T-helper 1 cell (primary cell): ENCODE measurements at places on chromosomes 7 and 10.

DNA sequence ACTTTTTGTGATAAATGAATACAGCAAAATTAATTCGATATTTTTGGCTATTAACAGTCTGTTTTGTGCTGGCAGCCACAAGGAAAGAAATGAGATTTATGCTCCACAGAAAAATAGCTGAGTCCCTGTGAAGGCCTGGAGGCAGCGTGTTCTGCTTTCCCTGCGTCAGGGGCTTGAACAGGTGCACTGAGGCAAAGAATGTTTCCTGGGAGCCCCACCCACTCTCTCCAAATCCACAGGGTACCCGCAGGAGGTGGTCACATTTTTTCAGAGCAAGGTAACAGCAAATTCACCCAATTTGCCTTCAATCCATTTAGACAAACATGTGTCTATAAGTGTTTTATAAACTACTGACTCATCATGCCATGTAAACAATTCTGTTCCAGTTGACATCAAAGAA lies 308.1 kb downstream of the TCERG1L start:
- DNase-seq, result no peak

DNA sequence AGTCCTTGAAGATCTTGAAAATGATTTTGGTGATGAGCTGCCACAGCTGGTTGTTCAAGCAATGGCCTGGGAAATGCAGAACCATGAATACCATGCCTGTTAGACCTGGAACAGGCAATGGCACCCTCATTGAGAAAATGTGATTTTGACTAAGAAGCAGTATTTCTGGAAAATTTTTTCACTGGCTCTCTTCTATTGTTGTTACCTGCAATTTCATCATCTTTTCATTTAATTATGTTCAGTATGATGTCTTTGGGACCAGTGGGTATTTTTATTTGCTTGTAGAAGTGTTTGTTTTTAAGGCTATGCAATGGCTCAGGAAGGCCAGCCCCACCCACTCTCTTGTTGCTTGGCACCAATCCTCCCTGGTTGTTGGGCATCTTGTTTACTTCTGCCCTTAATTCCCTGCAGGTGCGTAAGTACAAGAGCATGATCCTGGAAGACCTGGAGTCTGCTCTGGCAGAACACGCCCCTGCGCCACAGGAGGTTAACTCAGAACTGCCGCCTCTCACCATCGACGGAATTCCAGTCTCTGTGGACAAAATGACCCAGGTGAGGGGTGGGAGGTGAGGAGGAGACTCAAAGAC lies 78.6 kb downstream of the NRF1 start:
- DNase-seq, result no peak

GRCh38 chr7:2517678-2518507 lies 1.7 kb upstream of the LFNG start:
- DNase-seq, result no peak

- DNase-seq, result no peak
These were observed 480 bp downstream of the VPS50 start for GRCh38 chr7:93232673-93233018.

DNA sequence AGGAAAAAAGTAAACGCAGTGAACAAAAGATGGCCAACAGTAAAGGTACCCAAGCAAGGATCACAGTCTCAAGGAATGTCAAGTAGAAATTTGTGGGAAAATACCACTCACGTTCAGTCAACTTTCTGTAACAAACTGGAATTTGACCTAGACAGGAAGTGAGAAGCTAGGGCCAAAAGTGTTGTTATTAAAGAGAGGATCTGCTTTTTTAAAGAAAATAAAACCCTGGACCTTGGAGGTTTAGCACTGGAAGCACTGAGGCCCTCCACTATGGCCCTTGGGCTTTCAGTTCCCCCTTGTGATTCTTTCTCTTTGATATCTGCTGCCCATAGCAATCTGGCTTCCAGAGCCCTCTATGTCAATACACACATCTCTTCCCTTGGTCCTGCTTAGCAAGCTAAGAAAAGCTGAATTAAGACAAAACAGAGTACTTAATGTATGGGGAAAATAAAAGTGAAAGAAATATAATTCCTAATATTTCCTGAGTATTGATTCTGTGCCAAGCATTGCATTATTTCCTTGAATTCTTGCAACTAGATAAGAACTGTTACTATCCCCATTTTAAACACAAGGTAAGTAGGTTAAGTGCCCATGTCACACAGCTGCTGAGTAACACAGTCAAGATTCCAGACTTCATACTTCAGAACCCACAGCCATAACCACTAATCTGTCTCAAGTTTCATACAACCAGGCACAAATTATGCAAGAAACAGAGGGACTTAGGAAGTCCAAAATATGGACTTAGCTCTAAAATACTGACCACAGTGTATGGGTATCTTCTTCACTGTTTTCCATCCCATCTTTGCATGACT lies 2.6 kb upstream of the ZNF438 start:
- no peak for DNase-seq

- no peak for DNase-seq
These were observed 18.0 kb upstream of the SLF2 start for GRCh38 chr10:100894589-100895294.

DNA sequence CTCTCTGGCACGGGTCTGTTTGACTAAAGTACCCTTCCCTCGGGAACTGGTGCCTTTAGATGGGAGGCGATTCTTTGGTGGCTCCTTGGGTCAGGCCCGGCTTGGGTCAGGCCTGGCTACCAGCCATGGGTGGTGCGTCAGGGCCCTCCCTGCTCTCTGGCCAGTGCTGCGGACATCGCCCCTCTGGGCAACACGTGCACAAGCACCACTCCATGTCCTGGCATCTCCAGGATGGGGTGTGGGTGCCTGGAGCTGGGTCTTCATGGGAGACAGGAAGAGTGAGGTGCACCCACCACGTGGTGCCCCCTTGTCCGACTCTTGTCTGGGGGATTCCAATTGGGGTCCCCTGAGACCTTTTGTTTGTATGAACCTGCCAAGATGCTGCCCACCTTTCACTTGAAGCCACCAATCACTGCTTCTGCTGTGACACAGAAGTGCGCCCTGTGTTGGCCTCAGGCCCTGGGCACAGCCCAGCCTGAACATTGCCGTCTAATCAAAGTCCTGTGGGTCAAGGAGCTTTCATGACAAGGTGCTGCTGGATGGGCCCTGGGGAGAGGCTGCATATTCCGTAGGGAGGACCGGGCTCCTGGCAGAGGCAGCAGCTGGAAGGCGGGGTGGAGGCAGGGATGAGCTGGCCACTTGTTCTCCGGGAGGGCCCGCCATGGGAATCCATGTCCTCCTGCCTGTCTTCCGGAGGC lies 11.1 kb upstream of the PWWP2B start:
- DNase-seq, result no peak

DNA sequence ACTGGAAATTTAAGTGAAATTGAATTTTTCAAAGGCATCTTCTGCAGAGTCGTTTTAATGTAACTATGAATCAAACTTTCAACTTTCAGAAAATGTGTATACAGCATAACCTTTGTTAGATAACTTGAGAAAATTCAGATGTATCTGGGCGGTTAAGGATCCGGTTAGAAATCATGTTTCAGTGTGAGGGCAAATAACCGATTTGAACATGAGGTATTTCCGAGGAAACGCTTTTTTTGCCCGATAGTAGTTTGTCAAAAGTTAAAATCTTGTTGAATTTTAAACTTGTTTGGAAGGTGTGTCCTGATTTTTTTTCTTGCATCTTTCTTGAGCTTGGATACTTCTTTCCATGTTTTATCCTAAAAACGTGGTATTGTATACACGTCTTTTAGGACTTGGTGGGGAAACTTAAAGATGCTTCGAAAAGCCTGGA lies 1.3 kb upstream of the BMI1 start:
- no peak for DNase-seq

DNA sequence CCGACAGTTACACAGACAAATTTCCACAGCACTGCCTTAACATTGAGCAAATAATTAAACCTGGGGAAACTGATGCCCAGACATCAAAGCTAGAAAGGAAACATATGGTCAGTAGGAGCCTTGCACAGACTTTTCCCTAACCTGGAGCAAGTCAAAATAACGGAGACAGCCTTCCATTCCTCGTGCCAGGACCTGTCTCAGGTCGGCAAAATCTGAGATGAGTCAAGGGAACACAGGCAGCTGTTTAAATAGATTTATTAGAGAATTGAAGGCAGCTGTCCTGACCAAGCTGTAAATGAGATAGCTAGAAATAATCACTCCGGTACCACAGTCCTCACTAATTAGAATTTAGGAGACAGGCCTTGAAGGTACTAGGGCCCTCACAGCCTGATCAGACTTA lies 81.2 kb downstream of the RAMP3 start:
- DNase-seq, result no peak

- no peak for DNase-seq
These were observed 348.8 kb downstream of the SDK1 start for GRCh38 chr7:3649678-3650440.

DNA sequence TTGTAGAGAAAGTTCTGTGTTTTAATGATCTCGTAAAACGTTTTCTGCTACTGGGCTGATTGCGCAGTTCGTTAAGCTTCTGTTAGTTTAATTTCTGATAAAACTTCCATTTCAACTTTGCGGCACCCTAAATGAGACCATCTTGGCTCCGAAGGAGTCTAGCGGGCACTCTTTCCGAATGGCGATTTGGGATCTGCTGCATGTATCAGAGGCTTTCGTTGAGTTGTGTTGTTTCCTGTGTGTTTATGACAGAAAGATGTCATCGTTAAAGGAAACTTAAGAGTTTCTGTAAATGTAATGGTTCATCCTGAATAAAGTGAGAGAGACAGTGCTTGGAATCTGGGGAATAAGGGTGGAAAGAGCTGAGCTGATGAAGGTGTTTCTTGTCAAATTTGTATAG lies 174.7 kb downstream of the TCF7L2 start:
- DNase-seq, result no peak

- no peak for DNase-seq
These were observed 58.0 kb downstream of the LSMEM1 start for GRCh38 chr7:112538726-112539255.

GRCh38 chr10:78531088-78531487 lies 497.4 kb downstream of the RPS24 start:
- no peak for DNase-seq
